ENCODE measurements at places on chromosomes 5 and 9.

GRCh38 chr9:30851600-30851999 lies 1532.8 kb upstream of the ACO1 start:
- DNase-seq: no peak

- no peak for DNase-seq
Measured at GRCh38 chr9:127634698-127635097, 22.6 kb downstream of the STXBP1 start.

DNA sequence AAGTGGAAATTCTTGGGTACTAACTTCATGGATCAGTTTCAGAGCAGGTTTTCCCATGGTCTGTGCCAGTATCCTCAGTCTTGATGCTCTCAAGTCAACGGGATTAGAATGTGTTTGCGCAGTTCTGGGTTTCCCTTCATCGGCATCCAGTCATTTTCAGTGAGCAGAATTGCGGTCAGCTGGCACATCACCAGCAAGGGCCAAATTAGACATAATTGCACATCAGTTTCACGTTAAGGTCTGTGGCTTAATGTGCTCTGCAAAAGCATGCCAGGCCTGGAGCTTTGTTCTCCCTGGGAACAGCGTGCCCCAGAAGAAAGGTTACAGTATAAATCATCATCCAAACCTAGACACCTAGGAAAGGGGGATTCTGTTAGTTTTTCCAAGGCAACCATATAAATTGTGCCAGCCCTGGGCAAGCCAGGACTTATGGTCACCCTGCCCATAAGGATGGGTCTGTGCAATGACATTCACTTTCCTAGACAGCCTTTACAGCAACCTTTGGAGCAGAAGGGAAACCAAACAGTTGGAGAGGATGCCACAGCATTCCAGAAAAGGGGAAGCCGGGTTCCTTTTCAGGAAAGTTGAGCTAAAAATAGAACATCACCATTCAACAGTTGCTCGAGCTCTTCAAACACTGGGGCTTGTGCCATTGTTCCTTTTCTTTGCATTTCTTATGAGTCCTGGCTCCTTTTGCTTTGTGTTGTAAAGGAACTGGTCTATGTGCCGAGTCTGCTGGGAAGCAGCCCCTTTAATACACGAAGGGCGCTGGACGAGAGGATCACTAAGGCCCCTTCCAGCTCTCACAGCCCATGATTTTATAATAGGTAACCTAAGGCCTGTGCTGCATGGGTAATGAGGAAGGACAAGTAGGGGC lies 23.1 kb downstream of the IQGAP2 start:
- no peak for DNase-seq

DNA sequence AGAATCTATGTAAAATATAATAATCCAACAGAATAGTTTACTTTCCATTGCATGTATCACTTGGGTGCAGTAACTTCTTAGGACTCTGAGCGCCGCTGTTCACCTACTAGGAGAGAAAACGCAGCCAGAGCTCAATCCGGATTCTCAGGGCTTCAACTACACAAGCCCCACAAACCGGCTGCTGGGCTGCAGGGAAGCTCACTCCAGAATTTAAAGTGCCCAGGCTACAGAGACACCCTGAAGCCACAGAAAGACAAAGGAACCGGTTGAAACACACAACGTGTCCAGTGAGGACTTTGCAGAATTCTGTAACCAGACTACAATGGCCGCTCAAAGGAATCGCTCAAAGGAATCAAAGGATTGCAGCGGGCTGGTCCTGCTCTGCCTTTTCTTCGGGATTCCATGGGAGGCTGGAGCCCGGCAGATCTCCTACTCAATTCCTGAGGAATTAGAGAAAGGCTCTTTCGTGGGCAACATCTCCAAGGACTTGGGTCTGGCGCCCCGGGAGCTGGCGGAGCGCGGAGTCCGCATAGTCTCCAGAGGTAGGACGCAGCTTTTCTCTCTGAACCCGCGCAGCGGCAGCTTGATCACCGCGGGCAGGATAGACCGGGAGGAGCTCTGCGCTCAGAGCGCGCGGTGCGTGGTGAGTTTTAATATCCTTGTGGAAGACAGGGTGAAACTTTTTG lies at the start of gene PCDHGA10:
TSS of gene PCDHGA10 (plus strand) at position 134 of the 686 bp plus-strand sequence. CDS start at position 323, 189 bp downstream.
- no peak for DNase-seq

DNA sequence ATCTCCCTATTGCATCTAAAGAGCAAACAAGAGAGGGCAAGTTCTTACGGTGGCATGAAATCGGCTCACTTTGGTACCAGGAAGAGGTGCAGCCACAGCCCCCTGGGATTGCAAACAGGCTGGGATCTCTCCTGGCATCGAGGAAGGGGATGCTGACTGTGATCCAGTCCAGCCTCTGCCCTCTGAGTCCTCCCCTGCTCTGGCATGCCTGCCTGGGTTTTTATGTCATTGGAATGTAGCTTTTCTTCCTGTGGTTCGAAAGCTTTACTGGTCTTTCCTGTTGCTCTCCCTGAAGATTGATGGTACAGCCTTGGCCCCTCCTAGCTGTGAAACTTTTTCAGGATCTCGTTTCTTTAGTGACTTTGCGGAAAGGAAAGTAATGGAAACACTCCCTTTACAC lies 6.6 kb downstream of the SLC46A2 start:
- DNase-seq: no peak

- DNase-seq: no peak
Measured at GRCh38 chr5:127665641-127666040, 16.8 kb downstream of the CTXN3 start.

- no peak for DNase-seq
Measured at GRCh38 chr5:75951716-75952115, 131.5 kb upstream of the SV2C start.

DNA sequence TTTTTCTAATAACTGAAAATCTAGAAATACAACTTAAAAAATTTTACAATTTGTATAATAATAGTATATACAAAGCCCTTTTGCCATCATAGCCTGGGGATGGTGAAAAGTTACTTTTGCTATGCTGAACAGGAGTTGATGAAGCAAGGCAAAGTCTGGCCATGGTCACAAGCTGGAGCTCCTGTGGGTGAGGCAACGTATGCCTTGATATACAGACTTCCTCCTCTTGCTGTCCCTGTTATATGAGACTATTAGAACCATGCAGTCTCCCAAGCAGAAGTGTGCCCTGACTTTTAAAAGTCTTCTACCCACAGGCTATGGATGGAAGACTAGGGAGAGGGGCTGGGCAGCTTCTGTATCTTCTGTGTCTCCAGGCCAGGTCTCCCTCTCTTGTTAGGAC lies 15.7 kb downstream of the FAM151B start:
- DNase-seq: no peak

DNA sequence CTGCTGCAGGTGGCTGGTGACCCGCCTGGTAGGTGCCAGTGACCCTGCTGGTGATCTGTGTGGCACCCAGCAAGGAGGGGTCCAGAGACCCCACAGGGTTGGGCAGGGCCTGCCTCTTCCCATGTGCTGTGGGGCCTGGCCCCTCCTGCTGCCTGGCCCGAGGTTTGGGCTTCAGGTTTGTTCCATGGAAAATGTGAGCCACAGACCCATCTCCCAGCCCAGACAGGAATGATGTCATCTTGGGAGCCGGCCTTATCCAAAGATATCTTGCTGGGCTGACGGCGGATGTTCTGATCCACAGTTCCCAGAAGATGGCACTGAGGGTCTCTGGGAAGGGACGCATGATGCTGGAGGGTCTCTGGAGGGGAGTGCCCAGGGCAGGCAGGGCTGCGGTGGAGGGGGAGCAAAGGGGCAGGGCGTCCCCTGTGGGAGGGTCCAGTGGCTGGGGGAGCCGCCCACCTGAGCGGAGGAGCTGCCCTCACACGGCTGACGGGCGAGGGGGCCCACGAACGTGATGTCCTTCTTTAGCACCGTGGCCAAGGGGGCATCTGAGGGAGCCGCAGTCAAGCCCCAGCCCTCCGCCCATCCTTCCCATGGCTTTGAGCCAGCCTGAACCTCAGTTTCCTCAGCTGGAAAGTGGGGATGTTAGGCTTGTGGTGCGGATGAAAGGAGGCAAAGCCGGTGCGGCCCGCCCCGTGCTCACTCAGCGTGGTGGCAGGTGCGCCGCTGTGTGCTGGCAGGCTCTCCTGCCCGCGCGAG lies 68.1 kb downstream of the COL5A1 start:
- no peak for DNase-seq

GRCh38 chr5:168578538-168579487 lies at the start of gene PANK3:
Gene PANK3, minus strand, starts transcription at chr5:168579368. Its CDS starts 85 bp downstream, at chr5:168579283.
- no peak for DNase-seq

- no peak for DNase-seq
Measured at GRCh38 chr9:4490705-4491625, 697 bp downstream of the SLC1A1 start.

DNA sequence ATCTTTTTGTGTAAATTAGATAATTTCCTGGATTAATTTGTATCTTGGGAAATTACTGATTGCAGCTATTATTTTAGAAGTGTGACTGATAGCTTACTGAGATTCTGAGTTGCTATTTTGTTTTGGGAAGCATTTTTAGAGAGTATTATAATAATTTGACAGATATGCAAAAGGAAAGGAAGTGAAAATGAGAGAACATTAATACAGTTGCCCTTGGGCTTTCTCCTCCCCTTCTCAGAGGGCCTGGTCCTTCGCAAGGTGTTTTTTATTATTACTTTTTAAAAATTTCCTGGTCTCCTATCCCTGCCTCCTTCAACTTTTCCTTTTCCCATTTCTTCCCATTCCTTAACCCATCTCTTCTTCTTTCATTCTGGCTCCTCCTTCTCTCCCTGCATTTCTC lies 32.6 kb downstream of the UBAP1 start:
- no peak for DNase-seq

DNA sequence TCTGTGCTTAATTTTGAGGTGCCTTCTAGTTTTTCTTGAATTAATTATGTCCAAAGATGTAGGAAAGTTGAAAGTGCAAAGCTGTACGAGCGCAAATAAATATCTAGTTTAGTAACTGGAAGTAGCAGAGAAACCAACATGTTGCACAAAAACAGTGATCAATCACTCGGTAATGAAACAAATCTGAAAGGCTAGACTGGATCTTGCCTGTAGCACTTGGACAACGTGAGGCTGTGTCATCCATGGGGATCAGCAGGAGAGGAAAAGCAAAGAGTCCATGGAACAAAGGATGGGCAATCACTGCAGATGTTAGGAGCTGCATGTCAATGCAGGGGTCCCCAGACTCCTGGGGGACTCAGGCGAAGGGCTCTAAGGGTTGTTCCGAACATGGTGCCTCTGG lies 424.2 kb downstream of the IRX1 start:
- DNase-seq: no peak

- no peak for DNase-seq
Measured at GRCh38 chr9:5041390-5042115, 56.5 kb downstream of the JAK2 start.

DNA sequence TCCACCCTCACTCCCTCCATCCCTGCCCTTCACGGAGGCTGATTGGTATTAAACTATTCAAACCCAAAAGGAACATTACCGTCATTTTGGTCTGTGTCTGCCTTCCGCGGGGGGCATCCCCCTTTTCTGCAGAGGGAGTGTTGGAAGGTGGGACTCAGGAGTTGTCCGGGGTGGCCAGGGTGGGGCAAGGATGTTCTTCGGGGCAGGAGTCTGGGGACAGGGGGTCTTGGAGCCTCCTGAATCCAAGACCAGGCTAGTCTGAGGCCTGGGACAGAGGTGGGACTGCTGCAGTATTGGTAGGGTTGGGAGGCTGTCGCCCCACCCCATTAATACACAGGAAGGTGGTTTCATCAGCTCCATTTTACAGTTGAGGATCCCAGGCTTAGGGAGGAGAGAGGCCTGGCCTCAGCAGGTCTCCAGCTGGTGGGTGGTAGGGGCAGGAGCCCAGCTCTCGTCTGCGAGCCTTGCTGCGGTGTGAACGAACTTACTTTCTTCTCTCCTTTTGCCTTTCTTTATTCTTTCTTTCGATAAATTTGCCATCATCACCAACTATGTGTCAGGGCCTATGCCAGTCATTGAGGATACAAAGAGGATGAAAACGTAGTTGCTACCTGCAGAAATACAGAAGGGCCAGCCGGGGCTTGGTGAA lies 33.8 kb downstream of the DAB2IP start:
- no peak for DNase-seq

- no peak for DNase-seq
Measured at GRCh38 chr9:5720151-5720550, 91.2 kb downstream of the RIC1 start.

DNA sequence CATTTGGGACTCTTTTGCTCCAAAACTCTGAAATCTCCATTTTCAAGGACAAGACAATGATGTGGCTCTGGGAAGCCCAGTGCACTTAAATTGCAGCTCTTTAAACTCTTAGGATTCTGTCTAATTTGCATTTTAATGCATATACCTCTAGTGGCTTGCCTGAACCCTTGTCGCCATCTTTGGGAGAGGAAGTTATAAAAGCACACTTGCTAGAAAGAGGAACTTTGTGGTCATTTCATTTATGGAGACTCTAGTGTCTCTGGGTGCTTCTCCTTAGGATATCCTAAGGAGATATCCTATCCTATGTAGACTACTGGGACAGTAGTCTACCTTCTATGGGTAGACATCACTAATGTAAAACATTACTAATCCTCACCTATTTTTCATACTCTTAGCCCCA lies 77.3 kb upstream of the SLC1A3 start:
- DNase-seq: no peak

DNA sequence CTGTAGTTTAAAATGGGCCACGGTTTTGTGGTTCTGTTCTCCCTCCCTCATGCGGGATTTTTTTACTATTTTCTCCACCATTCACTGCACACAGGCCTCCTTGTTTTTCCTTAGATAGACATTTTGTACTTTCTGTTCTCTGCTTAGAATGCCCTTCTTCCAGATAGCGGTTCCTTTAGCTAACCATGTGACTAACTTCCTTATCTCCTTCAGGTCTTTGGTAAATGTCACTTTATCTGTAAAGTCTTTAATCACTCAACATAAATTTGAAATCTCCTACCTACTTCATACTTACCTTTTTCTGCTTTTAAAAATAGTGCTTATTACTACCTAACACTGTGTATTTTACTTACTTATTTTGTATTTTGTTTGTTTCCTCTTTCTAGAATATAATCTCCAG lies 15.0 kb downstream of the FER start:
- DNase-seq: no peak

DNA sequence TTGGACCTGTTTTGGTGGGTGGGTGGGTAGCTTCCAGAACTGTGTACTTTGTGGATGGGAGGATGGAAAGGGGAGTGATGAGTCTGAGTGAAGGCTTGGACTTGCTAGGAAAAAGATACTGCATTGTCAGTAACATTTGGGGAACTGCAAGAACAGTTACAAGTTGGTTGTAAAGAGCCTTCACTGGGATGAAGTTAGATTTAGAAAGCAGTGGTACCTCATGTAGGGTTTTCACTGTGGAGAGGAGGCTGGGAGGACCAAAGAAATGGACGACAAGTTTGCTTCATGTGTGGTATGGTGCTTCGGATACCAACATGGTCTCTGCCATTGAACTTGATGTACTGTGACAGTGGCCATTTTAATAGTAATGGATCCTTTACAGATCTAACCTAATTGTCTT lies 50.3 kb downstream of the RAD23B start:
- no peak for DNase-seq

DNA sequence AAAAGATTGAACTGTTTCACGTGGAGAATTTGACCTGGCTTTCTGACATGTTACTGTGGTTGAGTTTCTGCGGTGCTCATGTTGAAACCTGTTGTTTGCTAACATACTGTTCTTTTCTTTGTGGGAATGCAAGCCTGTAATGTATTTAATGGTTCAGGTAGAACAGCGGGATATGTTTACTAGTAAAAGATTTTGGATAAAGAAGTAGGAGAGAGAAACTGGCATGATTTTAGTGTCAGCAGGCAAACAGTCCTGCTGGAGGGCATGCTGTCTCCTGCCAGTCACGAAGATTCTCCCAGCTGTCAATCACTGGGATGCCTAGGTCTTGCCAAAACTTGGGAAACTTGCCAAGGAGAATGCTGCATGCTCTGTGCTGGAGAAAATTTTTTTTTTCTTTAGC lies 263.5 kb downstream of the TAF11L14 start:
- no peak for DNase-seq
